ENCODE measurements at places on chromosomes 7 and 10.

- DNase-seq = no peak
Observed at GRCh38 chr10:31725436-31725835, 203.2 kb downstream of the ARHGAP12 start.

GRCh38 chr7:18202315-18203045, 174.8 kb upstream of the PRPS1L1 start:
- no peak for DNase-seq

DNA sequence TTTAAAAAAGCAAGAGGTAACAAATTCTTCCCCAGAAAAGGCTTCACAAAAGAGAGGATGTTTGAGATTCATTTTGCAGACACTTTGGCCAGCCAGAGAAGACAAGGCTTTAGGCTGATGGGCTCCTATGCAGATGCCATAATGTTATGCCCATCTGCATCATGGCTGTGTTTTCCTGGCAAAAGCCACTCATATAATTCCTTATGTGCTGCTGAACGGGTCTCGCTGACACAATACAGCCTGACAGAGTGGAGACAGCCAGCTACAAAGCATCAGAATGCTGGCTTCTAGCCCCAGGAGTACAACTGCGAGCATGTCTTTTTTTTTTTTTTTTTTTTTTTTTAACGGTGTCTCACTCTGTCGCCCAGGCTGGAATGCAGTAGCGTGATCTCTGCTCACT, 1157.4 kb upstream of the AUTS2 start:
- no peak for DNase-seq

DNA sequence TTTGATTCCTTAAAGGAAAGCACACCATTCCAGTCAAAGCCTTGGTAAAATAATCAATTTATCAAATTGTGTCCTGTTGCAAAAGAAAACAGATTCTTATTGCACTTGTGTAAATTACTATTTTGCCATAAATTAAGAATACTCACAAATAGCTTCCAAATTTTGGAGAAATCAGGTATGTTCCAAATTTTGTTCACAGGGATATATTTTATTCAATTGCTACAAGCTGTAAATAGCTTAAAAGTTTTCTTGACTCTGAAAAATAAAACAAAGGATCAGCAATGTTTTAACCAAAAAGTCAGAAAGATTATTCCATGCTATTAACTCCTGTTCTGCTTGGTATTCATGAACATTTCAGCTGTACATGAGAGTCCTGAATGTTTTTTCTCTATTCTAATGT, 47.4 kb upstream of the CHST3 start:
- no peak for DNase-seq

DNA sequence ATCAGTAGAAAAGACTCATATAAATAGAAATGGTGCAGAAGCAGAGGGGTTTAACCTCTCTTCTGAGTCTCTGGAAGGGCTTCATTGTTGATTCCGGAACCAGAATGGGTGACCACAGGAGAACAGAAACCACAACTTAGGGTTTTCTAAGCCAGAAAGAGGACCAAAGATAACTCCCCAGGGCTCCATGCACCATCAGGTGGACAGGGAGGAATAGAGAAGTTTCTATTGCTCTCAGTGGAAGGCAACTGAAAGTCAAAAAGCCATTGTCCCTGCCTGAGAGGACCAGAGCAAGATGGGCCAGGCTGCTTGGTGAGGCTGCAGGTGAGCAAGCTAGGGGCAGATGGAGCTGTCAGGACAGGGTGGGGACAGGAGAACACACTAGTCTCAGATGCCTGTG, 14.6 kb upstream of the NPS start:
- DNase-seq = no peak

GRCh38 chr10:48655411-48656240, 29.0 kb upstream of the WDFY4 start:
- no peak for DNase-seq

DNA sequence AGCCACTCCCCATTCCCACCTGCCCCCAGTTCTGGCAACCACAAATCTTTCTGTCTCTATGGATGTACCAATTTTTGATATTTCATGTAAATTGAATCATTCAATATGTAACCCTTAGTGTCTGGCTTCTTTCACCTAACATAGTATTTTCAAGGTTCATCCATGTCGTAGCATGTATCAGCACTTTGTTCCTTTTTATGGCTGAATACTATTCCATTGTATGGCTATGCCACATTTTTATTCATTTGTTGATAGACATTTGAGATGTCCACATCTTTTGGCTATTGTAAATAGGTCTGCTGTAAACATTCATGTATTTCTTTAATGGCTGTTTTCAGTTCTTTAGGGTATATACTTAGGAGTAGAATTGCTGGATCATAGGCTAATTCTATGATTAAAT, 270.5 kb downstream of the FGFR2 start:
- DNase-seq = no peak

- no peak for DNase-seq
Observed at GRCh38 chr10:121242741-121243608, 355.3 kb downstream of the FGFR2 start.

GRCh38 chr7:43314379-43315158, 202.1 kb downstream of the HECW1 start:
- no peak for DNase-seq

- DNase-seq = no peak
Observed at GRCh38 chr10:6362879-6363278, 160.1 kb downstream of the PFKFB3 start.

DNA sequence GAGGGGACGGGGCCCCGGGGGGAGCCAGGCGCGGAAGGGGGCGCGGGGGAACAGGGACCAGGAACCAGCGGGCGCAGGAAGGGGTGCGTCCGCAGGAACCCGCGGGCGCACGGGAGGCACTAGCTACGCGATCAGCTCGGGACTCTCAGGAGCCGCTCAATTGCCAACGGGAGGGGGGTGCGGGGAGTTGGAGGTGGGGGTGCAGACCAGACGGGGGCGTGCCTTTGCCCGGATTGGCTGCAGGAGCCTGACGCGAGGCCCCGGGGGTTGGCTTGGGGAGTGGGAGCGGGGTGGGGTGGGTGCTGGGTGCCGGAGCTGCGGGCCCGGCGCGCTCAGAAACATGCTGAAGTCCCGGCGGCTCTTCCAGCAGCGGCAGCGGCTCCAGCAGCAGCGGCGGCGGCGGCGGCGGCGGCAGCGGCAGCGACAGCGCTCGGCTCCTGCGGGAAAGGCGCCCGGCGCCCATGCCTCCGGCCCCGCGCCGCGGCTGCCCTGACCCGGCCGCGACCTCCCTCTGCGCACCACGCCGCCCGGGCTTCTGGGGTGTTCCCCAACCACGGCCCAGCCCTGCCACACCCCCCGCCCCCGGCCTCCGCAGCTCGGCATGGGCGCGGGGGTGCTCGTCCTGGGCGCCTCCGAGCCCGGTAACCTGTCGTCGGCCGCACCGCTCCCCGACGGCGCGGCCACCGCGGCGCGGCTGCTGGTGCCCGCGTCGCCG, at the start of gene ADRB1:
ADRB1 (plus strand) TSS at position 335 of the 715 bp plus-strand sequence; CDS start at position 602, 267 bp downstream.
- no peak for DNase-seq

DNA sequence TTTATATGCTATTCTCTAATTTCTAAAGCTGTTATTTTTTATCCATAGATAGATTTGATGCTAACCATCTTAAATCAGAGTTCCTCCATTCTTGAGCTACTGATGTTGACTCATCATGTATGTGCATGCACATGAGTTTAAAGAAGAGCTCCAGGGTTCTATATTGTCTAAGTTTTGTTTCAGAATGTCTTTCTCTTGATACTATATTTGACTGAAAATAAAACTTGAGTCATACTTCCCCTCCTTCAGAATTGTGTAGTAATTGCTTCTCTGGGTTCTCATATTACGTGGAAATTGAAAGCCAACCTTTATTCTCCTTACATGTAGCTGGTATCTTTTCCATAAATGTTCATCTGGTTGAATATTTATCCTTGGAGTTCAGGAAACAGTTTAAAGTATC, 89.4 kb downstream of the LRRTM3 start:
- DNase-seq = peak; percentile 28

DNA sequence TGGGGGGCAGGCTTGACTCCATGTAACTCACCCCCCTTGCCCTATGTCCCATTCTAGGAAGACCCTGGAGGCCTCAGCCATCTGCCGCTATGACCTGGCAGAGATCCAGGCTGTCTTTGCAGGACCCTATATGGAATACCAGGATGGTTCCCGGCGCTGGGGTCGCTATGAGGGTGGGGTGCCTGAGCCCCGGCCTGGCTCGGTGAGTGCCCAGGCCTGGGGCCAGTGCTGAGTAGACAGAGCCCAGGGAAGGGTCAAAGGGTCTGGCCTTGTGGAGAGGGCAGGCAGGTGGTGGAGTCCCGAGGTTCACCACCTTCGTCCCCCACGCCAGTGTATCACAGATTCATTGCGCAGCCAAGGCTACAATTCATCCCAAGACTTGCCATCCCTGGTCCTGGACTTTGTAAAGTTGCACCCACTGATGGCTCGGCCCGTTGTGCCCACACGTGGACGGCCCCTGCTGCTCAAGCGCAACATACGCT, 7.5 kb downstream of the MRPL43 start:
- DNase-seq = no peak

DNA sequence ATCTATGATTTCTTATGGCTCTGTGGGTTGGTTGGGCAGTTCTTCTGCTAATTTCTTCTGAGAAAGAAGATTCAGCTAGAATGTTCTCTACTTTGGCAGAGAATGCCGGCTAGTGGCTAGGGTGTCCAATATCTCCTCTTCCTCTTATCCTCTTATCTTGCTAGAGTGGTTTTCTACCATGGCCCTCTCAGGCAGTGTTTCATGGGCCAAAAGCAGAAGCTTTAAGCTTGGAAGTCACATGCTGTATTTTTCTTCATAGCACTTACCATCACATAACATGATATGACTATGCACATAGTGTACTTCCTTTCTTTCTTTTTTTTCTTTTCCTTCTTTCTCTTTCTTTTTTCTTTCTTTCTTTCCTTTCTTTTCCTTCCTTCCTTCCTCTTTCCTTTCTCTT, 140.0 kb downstream of the ITGB8 start:
- no peak for DNase-seq

- DNase-seq = no peak
Observed at GRCh38 chr7:113873554-113874151, 45.2 kb downstream of the PPP1R3A start.

DNA sequence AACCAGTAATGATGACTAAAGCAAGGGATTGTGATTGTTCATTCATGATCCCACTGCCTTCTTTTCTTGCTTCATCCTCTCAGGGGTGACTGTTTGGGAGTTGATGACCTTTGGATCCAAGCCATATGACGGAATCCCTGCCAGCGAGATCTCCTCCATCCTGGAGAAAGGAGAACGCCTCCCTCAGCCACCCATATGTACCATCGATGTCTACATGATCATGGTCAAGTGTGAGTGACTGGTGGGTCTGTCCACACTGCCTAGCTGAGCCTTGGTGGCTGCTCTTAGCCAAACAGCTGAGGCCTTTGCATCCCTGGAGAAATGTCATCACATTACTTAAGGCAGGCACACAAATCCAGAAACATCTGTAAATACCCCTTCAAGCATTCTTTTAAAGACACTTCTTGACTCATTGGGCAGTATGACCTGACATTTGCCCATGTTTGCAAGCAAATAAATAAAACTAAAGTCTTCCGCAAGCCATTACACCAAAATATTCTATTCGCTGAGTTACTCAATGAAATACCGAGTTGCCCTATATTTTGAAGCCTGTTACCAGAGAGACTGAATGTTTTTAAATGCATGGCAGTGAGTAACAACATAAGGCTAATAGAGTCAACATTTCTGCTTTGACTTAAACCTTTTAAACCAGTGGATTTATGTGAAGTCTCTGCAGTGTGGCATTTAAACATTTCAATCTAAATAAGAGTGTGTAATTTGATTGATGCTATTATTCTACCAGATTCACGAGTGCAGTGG, 166.3 kb upstream of the LANCL2 start:
- DNase-seq = no peak

GRCh38 chr7:1557006-1557405, 1.0 kb upstream of the TMEM184A start:
- DNase-seq = no peak

- no peak for DNase-seq
Observed at GRCh38 chr7:38182450-38182849, 4.4 kb downstream of the STARD3NL start.

All from COLO829 (cell line).